ENCODE measurements at places on chromosomes 2 and 18.

DNA sequence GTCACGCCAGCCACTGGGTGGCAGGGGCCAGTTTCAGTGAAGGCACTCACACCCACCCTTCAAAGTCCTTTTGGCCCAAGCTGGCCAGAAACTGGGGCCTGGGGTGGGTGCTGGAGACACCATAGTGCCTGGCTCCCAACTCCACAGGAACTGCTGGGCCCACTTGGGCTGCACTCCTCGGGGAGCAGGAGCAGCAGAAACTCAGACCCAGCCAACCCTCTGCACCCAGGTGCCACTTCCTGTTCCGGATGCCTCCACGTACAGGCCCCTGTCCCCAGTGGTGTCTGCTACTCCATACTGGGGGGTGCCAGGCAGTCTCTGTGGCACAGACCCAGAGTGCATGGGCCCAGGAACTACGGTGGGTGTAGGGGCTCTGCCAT lies 42.5 kb upstream of the ZNF519 start:
- no peak for DNase-seq

GRCh38 chr18:26655525-26656430 lies 107.4 kb upstream of the KCTD1 start:
- no peak for DNase-seq

GRCh38 chr2:9200633-9201015 lies 6.0 kb upstream of the ASAP2 start:
- DNase-seq = no peak

- DNase-seq = no peak
These were observed 20.8 kb downstream of the GPATCH11 start for GRCh38 chr2:37105150-37105549.

DNA sequence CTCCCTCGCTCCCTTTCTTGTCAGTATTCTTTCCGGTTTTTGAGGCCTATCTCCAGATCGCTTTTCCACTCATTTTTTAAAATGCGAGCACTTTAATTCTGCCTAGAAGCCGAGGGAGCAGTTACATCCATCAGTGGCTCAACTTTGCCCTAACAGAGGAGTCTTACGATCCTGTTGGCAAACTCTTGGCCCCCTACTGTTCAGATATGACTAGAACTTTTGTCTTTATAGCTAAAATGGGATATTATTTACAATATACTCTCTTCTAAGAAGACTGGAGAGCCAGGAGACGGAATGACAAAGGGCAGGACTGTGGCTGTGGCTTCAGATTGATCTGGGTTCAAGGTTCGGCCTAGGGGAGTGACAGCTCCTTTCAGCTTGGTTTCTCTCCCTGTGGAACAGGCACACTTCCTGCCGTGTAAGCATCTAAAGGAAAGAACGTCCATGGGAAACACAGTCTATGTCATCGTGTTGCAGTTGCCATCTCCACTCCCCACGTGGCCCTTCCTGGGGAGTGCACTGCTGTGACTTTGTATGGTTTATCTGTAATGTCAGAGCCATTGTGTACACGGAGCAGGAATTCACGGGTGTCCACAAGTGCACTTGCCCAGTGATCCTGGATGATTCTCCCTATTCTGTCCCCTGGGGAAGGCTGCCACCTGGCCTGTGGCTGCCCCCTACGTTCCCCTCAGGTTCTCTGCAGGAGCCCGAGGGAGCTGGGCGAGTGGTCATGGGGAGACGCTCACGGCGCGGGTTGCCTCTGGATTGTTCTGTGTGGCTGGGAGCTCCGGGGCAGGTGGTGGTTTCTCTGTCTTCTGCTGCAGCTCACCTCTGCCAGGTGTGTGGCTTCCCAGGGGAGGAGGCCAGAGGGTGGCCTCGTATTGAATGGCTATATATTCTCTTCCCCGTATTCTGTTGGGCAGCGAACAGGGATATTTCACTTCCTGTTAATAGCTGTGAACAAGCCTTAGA lies 222.0 kb downstream of the LDLRAD4 start:
- no peak for DNase-seq

DNA sequence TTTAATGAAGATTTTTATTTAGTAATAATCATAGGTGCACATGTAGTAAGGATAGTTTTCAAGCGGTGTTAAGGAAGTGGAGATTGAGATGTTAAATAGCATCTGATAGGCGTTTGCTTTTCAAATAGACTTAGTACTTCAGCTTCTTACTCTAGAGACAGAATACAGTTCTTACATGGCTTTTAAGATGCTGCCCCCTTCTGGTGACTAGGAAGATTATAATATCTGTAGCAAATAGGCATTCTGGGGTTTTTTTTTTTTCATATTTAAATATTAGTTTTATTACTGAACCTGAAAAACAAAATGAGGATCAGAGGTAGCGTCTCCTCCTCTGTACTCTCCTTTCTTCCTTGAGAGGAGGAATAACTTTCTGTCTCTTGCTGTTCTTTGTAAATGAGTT lies 100.2 kb downstream of the AGAP1 start:
- no peak for DNase-seq

DNA sequence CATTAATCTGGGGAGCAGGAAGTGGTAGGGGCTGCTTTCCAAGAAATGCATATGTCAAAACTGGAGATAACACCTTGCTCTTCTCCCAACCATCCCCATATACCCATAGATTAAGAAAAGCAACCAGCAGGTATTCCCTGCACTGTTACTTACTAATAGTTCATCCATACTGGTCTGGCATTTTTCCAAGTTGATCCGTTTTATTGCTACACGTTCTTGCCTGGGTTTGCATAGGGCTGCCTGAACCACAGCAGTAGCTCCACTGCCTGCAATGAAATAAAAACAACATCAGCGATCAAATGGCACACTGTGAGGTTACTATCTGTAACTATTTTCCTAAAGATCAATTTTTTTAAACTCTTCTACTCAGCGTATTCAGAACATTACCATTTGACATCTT lies 65.6 kb downstream of the STK39 start:
- DNase-seq = no peak

DNA sequence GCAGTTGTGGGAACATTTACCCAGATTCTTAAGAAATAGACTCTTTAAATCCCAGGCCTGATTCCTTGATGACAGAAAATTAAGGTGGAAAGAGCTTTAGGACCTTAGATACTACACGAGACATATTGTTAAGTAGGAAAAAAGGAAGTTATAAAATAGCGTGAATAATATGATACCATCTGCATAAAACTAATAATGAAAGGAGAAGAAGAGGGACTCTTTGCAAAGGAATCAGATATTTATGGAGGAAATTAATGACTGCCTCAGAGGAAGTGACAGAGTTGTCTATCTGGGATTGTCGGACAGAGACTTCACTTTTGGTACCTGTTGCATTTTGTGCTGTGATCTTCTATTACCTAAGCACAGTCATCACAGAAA lies 20.8 kb downstream of the APCDD1 start:
- DNase-seq = no peak

GRCh38 chr2:192035731-192036442 lies 158.8 kb downstream of the TMEFF2 start:
- DNase-seq = no peak

- no peak for DNase-seq
These were observed 319.4 kb upstream of the KCNH7 start for GRCh38 chr2:163157891-163158496.

DNA sequence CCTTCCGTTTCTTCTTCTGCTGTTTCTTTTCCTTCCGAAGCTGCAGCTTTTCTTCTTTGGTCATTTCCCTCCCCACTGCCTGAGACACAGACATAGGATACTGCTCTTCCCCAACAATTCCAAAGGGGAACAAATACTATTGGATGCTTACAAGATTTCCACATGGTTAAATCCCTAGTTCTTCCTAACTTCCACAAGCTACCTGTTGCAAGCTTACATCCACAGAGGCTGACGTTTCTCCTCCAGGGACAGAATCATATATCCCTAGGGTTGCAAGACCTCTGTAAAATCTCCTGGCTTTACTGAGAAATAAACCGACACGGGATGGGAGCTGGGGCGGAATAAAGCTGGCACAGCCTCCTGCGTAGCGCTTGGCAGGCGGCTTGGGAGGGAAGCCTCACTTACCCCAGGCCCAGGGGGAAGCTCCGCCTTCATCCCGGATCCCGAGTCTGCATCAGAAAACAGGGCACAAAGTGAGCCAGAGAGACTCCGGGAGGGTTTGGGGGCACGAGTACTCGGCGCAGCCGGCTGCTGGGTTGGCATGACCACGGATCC lies 590 bp downstream of the EIF2B4 start:
- no peak for DNase-seq

- no peak for DNase-seq
These were observed 94.8 kb upstream of the SPATS2L start for GRCh38 chr2:200211643-200212042.

GRCh38 chr18:23970161-23971096 lies 44.1 kb upstream of the TTC39C start:
- DNase-seq = peak; percentile 66

- peak; percentile 34 for DNase-seq
These were observed 995 bp downstream of the TMEM127 start for GRCh38 chr2:96264656-96265348.

GRCh38 chr2:208541989-208542464 lies 135.4 kb downstream of the PTH2R start:
- DNase-seq = no peak

DNA sequence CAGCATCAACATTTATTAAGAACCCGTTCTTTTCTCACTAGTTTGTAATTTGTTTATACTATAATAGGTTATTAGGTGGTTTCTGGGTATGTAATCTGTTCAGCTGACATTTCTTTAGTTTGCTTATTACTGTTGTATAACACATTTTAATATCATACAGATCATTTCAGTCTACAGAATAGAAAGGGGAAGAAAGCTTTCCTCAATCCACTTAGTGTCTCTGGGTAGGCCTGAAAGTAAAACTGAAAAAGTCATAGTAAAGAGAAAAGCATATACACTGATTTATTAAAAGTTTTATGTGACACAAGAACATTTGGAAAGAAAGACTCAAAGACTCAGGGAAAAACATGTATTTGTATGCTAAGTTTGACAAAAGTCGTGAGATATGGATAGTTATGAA lies 16.8 kb upstream of the KCNJ3 start:
- no peak for DNase-seq

DNA sequence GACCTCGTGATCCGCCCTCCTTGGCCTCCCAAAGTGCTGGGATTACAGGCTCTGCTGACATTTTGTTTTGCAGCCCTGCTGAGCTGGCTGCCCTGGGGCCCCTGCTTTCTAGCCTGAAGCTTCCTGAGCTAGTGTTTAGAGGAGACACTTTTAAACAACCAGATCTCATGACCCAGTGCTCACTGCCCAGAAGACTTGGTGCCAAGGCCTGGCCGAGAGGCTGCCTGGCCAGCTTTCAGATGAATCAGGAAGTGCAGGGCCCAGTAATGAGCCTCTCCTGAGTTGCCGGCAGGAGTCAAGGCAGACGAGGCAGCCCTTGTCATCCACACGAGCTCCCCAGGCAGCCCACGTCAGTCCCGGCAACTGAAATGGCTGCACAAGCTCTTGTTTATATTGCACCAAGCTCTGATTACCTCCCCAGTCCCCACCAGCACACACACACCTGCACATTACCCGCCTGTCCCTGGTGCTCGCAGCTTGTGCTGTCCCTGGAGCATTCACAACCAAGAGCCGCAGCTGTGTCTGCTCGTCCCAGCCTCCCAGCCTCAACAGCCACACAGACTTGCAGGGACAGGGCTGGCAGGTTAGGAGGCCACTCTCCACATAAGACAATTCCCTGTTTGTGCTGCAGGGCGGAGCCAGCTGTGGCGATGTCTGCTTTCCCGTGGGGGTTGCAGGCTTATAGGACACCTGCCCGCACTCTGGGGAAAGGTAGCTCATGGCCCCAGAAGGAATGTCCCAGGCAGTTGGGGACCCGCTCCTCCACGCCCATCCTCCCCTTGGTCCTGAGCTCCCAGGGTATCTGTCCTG lies 331.2 kb upstream of the MYT1L start:
- no peak for DNase-seq

- no peak for DNase-seq
These were observed 390.2 kb downstream of the THSD7B start for GRCh38 chr2:137155356-137156104.

GRCh38 chr2:47528874-47529273 lies 125.9 kb downstream of the MSH2 start:
- DNase-seq = no peak

- DNase-seq = peak; percentile 73
These were observed 30.9 kb downstream of the MBP start for GRCh38 chr18:77101410-77102258.

Data from stimulated activated CD4-positive, alpha-beta T cell treated with anti-CD3 and anti-CD28 coated beads, Interleukin-4, amount 100 ng/mL, for 24 hours (primary cell).